ENCODE measurements at places on chromosomes 11 and 22.
A peak's percentile ranks its signal among the peaks of the same experiment; 100 is the strongest.

GRCh38 chr11:95375886-95376285, 144.9 kb upstream of the SESN3 start:
- DNase-seq = no peak

DNA sequence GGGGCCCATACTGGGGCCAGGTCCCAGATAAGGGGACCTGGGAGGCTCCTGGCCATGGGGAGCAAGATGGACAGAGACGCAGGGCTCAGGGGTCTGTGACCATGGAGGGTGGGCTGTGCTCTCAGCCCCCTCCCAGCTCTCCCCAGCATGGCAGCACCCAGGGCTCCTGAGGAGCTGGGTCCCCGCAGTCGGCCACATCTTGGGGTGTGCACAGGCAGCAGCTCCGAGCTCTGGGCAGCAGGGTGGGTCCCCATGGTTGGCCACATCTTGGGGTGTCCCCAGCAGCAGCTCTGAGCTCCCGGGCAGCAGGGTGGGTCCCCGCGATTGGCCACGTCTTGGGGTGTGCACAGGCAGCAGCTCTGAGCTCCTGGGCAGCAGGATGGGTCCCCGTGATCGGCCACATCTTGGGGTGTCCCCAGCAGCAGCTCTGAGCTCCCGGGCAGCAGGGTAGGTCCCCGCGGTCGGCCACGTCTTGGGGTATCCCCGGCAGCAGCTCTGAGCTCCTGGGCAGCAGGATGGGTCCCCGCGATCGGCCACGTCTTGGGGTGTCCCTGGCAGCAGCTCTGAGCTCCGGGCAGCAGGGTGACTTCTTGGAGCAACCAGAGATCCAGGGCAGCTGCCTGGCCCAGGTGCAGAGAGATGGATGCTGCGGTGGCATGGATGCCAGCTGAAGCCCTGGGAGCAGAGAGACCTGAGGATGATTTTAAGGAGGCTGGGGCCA, 18.3 kb upstream of the MUC5B start:
- DNase-seq = peak; percentile 85

GRCh38 chr11:69844396-69844795, 25.2 kb upstream of the FGF3 start:
- DNase-seq = no peak

DNA sequence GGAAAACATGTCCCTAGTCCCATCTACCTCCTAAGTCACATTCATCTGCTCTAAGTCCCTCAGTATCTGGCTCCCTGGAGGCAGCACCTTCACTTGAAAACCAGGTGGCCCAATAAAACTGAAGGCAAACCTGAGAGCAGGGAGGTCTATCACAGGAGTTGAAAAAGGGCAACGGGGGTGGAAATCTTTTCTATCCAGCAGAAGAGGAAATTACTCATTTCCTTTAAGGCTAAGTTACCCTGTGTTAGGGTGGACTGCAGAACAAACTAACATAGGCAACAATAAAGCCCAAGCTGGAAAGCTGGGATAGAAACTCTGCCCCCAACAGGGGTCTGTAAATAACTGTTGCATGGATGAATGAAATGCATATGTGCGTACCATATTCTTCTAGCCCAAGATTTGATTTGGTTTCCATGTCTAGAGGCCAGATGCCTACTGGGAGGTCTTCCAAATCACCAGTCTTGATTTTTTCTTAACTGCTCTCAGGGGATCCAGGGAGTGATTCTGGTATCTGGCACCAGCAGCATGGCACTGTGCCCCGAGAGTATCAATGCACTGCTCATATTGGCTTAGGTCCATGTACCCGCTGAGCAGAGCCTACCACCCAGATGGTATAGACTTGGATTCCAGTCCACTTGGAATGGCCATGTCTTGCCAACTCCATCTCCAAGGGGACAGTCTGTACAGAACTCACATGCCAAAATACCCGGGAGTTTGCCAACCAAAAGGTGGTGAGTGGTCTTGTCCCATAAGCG, 350.0 kb upstream of the NCAM1 start:
- no peak for DNase-seq

- DNase-seq = no peak
These were observed 3.6 kb downstream of the BCL9L start for GRCh38 chr11:118921929-118922744.

- no peak for DNase-seq
These were observed 2.7 kb upstream of the PDE2A start for GRCh38 chr11:72676861-72677341.

DNA sequence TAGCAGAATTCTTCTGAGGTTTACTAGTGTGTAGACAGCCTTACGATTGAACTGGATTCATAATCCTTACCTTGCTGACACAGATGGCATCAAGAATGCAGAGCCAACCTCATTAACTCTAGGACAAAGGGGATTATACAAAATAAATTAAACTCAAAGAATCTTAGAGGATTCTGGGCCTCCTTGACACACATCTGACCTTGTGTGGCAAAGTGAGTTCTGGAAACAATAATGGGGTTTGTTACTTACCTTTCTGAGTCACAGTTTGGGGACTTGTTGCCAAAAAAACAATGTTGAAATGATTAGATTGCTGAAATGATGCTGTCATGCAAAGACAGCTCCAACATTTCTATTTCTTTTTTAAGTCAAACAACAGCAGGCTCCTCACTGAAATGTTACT, 179.1 kb upstream of the ISX start:
- DNase-seq = no peak

DNA sequence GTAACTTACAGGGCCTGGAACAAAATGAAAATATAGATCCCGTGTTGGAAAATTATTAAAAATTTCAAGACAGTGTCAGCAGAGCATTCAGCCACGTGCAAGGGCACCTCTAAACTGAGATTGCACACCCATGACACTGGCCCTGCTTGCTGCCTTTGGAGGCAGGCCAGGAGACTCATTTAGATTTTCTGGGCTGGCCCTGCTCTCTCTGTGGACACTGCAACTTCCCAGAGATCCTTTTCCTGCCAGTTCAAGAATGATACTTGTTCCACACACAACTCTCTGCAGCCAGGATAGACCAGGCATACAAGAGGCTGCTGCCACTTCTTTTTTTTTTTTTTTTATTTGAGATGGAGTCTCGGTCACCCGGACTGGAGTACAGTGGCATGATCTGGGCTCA, 56.7 kb upstream of the PTPRJ start:
- DNase-seq = no peak

DNA sequence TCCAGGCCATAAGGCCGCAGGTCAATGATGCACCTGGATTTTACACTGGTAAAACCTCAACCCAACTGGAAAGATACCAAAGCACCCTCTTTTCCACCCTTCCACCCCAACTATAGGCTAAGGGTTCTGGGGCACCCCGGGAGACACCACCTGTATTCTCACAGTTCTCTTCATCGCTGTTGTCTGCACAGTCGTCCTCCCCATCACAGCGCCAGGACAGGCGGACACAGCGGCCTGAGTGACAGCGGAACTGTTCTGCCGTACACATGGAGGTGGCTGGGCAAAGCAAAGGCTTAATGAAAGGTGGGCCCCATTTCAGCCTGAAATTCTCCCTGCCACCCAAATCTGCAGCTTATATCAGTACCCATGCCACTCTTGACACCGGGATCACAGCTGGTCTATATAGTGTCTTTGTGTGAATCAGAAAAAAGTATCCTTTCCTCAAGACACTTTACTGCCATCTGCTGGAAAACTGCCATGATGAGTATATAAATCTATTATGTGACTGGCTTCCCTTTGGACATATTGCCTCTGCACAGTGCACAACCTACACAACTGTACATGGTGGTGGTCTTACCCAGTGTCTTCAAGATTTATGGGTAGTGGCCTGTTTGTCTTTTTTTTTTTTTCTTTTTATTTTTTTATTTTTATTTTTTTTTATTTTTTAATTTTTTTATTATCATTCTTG, 21.5 kb downstream of the LRP4 start:
- DNase-seq = no peak

- DNase-seq = no peak
These were observed 19.6 kb downstream of the DEPDC5 start for GRCh38 chr22:31773416-31773815.

- DNase-seq = no peak
These were observed 226.1 kb upstream of the POU2AF2 start for GRCh38 chr11:111019451-111019850.

DNA sequence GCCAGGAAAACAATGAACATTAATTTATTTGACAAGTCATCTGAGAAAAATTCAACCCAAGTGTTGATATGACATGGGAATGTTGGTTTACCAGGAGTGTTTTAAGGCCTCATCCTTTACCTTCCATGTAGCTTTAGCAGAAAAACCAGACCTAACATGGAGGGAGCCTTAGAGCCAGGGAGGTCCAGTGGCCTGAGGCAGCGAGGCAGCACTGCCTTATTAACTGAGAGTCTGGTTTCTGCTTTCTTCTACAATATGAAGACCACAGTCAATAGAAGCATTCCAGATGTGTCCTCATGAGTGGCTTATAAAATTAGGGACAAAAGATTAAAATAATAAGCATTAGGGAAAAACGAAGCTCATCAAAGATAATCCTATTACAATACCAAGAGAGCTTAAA, 61.5 kb downstream of the DKK3 start:
- no peak for DNase-seq

DNA sequence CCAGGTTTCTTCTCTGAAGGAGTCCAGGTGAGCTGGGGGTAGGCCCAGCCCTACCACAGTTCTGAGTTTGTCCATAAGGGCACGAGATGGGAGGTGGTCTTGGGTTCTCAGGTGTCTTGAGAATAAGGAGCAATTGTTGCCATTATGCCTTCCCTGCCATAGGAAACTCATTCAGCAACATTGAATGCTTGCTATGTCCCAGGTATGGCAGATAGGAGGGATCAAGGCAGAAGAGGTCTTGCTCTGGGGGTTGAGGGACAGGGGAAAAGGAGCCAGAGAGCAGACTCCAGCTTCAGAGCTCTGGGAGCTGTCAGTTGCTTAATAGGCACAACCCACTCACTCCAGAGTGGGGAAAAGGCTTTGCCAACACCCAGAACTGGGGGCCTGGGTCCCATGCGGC, 4.3 kb downstream of the SELENOM start:
- no peak for DNase-seq

DNA sequence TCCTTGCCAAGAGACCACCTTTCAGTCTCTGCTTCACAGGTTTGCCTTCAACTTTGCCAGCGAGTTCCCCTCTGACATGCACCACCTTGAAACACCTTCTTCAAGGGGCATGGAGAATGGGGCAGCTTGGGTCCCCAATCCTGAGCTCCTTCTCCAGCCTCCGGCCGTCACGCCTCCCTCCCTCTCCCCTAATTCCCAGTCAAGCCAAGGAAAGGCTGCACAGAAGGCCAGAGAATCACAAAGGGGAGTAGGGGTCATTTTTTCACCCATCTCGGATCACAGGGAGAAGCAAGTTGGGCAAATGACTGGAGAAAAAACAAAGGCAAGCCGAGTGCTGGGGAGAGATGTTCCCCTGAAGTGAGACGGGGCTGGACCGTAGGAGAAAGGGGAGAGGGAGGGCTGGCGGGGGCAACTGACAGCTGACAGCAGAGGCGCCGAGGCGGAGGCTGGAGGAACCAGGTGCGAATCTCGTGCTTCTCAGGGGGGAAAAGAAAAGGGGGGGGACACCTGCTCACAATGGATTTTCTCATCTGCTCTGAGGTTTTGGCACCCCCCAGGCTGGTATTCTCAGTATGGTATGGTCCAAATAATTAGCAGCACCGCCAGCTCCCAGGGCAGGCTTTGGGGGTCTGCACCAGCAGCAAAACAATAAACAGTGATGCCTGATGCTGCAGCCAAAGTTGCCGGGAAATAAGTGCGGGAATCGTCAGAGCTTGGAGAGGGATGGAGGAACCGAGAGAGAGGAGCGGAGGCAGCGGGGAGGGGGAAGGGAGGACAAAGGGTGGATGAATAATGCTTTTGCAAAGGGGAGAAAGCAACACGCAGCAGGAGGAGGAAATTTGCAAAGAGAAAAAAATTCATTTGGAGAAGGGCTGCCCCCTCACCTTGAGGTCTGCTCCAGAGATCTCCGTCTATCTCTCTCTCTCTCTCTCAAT, 644 bp downstream of the YPEL4 start:
- no peak for DNase-seq

GRCh38 chr22:31211862-31212730, at the start of gene LIMK2:
LIMK2 (plus strand) TSS chr22:31212298; CDS start chr22:31212409, 111 bp downstream.
- peak; percentile 95 for DNase-seq

Measured in chondrocyte (in vitro differentiated cells).